ENCODE measurements at places on chromosomes 7 and 10.

- DNase-seq = no peak
These were observed 6.7 kb downstream of the SKIDA1 start for GRCh38 chr10:21518641-21519396.

DNA sequence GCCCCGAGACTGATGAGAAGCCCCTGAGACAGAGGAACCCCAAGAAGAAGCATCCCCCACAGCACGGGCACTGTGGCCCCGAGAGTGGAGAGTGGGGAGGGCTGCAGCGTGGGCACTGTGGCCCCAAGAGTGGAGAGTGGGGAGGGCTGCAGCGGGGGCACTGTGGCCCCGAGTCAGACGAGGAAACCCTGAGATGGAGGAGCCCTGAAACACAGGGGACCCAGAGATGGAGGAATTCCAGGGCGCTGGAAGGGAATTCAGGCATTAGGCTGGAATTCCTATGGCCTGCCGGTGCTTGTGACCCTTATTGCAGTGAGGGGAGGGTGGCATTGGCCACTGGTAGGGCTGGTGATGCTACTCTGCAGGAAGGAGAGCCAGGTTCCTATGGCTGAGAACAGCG lies 168.6 kb upstream of the SHH start:
- DNase-seq = no peak

GRCh38 chr10:70355051-70356021 lies 27.1 kb downstream of the LRRC20 start:
- no peak for DNase-seq

DNA sequence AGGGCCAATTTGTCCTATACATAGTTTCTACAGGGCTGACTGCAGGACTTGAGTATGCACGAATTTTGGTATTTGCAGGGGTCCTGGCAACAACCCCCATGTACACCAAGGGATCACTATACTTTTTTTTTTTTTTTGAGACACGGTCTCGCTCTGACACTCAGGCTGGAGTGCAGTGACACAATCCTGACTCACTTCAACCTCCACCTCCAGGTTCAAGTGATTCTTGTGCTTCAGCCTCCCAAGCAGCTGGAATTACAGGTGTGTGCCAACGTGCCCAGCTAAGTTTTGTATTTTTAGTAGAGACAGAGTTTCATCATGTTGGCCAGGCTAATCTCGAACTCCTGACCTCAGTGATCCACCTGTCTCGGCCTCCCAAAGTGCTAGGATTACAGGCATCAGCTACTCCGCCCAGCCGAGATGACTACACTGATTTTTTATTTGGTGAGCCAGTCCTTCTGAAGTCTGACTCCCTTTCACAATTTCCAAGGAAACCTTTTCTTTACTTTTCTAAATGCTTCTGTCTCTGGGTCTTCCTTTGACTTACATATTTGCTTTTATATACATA lies 19.8 kb downstream of the CFAP70 start:
- no peak for DNase-seq

DNA sequence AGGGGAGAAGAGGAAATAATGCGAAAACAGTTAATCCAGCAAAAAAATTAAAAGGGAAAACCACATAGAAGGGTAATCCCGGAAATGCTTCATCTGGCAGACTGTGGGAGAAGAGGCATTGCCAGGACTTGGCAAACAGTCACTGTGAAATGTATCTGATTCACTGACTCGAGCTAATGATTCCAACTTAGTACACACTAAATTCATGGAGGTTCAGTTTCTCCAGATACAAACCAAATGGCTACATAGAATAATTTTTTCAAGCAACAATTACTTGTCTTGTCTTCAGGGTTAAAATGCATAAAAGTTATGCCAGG lies 36.4 kb downstream of the GDI2 start:
- no peak for DNase-seq

DNA sequence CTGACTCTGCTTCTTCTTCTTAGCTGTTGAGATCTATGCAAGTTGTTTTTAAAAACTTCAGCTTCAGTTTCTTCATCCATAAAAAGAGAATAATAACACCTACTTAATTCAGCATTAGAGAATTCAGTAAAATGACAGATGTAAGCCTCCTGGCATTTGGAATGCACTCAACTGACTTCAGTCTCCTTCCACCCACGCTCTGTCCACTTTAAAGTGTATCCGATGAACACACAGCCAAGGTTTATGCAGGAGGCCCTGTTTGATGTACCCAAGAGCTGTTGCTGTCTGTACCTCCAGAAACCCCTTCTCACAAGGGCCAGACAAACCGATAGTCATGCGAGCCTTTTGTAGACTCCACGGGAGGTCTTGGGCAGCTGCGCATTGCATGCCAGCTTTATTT lies 27.1 kb upstream of the SLC35B4 start:
- no peak for DNase-seq
